ENCODE measurements at places on chromosomes 13 and 19. TPM values are rescaled to one million over a fixed set of nuclear protein-coding genes. Genes with fewer than 3 reads are reported as not detected.

GRCh38 chr19:10230173-10230860, 814 bp downstream of the S1PR2 start:
- peak overlapping the region; percentile 53 for H3K4me3 ChIP-seq
- no peaks in the 10 kb centered on the region for H3K27me3 ChIP-seq
- no peaks in the 10 kb centered on the region for H3K36me3 ChIP-seq
- H3K4me1 ChIP-seq = peaks cover 3% of the 10 kb centered on the region
- no peak overlapping the region for H3K27ac ChIP-seq
- DNase-seq = peak; percentile 26

- no peak overlapping the region for H3K27ac ChIP-seq
- H3K4me3 ChIP-seq = no peak overlapping the region
- no peaks in the 10 kb centered on the region for H3K27me3 ChIP-seq
- no peak for DNase-seq
Observed at GRCh38 chr19:38170334-38170733, 53.7 kb downstream of the DPF1 start.

The DMKN gene
- 7.6 TPM for polyA plus RNA-seq

The ACP5 gene
- 30.4 TPM for polyA plus RNA-seq

DNA sequence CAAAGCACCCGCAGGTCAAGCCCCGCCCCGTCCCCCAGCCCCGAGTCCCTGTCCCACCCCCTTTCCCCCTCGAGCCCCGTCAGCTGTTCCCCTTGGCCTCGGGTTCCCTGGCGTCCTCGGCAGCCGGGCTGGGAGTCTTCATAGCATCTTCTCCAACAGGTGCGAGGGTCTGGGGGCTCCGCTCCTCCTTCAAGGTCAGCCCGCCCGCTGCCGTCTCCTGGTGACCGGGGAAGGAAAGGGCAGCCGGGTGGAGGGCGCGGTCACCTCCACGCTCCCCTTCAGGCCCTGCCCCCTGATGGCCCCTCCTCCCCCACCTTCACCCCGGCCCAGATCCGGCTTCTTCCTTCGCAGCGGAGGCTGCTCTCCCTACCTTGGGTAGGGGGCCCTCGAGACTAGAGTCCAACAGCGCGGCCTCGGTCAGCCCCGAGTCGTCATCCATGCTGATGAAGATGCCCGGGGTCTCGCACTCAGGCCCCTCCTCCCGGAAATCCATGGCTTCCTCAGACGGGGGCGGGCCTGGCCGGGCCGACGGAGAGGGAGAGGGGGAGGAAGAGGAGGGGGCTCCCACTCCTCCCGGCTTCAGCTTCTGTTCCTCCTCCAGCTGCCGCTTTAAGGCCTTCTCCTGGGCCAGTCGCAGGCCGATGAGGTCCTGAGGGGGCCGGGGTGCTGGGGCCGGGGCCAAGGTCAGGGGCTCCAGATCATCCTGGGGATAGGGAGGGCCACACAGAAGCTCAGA, 541 bp upstream of the RSPH6A start:
- no peak overlapping the region for H3K4me3 ChIP-seq
- peak; percentile 40 for DNase-seq
- no peaks in the 10 kb centered on the region for H3K27me3 ChIP-seq
- H3K36me3 ChIP-seq = peaks cover 63% of the 10 kb centered on the region
- H3K4me1 ChIP-seq = no peaks in the 10 kb centered on the region

The CCDC122 gene
- 13.0 TPM for polyA plus RNA-seq

DNA sequence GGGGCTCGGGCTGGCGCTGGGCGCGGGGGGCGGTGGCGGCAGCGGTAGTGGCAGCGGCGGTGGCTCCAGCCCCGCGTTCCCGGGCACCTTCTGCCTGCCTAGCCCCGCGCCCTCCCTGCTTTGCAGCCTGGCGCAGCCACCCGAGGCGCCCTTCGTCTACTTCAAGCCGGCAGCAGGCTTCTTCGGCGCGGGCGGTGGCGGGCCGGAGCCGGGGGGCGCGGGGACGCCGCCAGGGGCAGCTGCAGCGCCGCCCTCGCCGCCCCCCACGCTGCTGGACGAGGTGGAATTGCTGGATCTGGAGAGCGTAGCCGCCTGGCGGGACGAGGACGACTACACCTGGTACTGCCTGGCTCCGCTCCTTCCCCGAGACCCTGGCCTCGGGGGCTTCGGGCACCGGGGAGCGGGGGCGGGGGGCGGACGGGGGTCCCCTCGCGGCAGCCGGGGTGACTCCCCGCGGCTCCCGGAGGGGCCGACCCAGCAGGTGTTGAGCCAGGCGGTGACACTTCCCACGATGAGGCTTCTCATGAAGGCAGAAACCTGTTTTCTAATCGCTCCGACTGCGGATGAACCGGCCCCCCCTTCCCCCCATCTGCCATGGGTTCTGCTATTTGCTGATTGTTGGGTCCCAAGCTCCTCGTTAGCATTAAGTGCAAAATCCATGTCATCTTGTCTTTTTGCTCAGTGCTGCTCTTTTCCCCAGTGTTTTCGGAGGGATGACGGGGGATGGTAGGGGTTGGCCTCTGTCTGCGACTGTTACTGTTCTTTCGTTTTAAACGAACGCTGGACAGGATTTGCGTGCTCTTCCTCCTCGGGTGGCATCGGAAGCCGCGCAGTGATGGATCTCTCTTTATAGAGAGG, 943 bp downstream of the SLAIN1 start:
- H3K4me3 ChIP-seq = peak overlapping the region; percentile 68
- peaks cover 11% of the 10 kb centered on the region for H3K27me3 ChIP-seq
- peak; percentile 61 for DNase-seq
- no peak overlapping the region for H3K27ac ChIP-seq

The ANGPTL8 gene
- not detected for polyA plus RNA-seq

The PODNL1 gene
- polyA plus RNA-seq = 0.41 TPM

The ZNF99 gene
- not detected for polyA plus RNA-seq

DNA sequence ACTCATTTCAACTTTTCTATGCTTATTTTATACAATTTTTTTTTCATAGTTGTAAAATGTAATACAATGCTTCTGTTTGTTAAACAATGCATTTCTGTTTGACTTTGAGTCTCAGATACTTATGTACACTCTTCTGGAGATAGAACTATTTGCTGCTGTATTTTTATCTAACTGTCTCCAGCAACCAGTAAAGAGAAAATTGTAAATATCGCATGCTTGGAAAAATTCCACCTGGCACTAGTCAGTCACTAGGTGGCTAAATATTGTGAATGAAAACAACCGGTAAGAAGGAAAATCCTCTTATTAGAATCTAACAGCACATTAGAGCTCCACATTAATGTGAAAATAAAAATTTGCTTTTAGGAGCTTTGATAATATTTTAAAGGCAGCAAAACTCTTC, 876.5 kb downstream of the PCDH9 start:
- no peaks in the 10 kb centered on the region for H3K27me3 ChIP-seq
- no peaks in the 10 kb centered on the region for H3K36me3 ChIP-seq
- DNase-seq = no peak
- H3K4me3 ChIP-seq = no peak overlapping the region
- H3K27ac ChIP-seq = no peak overlapping the region
- H3K4me1 ChIP-seq = no peaks in the 10 kb centered on the region

The RFX2 gene
- 2.8 TPM for polyA plus RNA-seq

DNA sequence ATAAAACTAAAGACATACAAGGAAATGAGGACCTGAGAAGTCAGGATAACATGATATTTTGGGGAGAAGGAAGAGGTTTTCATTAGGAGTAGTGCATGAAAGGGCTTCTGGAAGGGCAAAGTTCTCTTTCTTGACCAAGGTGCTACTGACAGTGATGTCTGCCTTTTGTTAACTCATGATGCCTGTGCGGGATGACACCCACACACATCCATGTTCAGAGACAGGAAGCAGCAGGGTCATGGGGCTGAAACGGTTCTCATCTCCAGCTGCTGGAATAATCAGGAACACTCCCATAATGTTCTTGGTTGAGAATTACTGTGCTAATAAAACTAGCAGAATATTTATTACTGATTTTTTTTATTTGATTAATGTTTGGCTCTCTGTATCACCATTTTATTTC, 29.1 kb downstream of the KCNC3 start:
- no peak overlapping the region for H3K4me3 ChIP-seq
- H3K27ac ChIP-seq = no peak overlapping the region
- no peak for DNase-seq
- H3K36me3 ChIP-seq = no peaks in the 10 kb centered on the region
- H3K4me1 ChIP-seq = no peaks in the 10 kb centered on the region
